ENCODE measurements at places on chromosomes 11 and 22. TPM values are rescaled to one million over a fixed set of nuclear protein-coding genes. Genes with fewer than 3 reads are reported as not detected.

CRYBB2 gene
- 0.68 TPM for total RNA-seq

DNA sequence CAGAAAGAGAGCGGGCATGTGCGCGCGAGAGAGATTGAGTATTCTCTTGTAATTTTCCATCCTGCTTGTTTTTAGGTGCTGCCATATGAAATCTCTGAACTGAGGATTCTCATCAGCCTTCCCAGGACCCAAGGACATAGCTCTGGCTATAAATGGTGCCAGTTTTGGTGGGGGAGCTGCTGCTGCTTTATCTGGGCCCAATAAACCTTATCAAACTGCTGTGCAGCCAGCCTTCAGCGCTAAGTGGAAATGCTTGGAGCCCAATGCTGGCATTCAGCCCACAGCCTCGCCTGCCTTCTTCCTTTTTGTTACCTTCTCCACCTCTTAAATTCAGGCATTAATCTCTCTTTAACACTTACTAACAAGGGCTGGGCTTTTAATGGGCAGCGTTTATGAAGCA is 2.4 kb upstream of the ZBTB16 start:
- H3K27ac ChIP-seq: no peak overlapping the region

PTPN5 gene
- not detected for total RNA-seq

GRCh38 chr22:23793326-23793725 is 6.6 kb downstream of the SMARCB1 start:
- H3K27me3 ChIP-seq: no peaks in the 10 kb centered on the region
- peaks cover 73% of the 10 kb centered on the region for H3K36me3 ChIP-seq
- no peak overlapping the region for H3K27ac ChIP-seq
- H3K4me3 ChIP-seq: no peak overlapping the region
- peaks cover 9% of the 10 kb centered on the region for H3K4me1 ChIP-seq
- no peak for DNase-seq

Measured in MCF 10A (cell line).